ENCODE measurements at places on chromosomes 4 and X. TPM values are rescaled to one million over a fixed set of nuclear protein-coding genes. Genes with fewer than 3 reads are reported as not detected.

The SFRP2 gene
- 38.2 TPM for total RNA-seq

The ZCCHC4 gene
- 8.4 TPM for total RNA-seq

The SLC34A2 gene
- not detected for total RNA-seq

The SMIM20 gene
- total RNA-seq, result 25.7 TPM

DNA sequence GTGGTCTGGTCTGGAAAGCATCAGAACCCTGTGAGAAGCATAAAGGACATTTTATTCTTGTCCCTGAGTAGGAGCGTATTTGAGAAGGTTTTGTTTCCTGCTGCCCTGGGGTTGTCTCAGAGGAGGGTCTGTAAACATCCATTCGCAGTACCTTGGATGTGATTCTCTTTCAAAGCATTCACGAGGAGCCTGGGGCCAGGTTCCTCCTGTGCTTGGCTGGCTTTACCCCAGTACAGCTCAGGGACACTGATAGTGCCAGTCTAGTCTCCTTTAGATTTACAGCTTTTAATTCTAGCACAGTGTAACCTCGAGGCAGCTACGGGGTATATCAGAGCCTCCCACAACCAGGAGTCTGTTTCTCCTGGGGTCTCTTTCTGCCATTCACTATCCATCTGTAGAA, 2.7 kb downstream of the CLRN2 start:
- no peak for DNase-seq

DNA sequence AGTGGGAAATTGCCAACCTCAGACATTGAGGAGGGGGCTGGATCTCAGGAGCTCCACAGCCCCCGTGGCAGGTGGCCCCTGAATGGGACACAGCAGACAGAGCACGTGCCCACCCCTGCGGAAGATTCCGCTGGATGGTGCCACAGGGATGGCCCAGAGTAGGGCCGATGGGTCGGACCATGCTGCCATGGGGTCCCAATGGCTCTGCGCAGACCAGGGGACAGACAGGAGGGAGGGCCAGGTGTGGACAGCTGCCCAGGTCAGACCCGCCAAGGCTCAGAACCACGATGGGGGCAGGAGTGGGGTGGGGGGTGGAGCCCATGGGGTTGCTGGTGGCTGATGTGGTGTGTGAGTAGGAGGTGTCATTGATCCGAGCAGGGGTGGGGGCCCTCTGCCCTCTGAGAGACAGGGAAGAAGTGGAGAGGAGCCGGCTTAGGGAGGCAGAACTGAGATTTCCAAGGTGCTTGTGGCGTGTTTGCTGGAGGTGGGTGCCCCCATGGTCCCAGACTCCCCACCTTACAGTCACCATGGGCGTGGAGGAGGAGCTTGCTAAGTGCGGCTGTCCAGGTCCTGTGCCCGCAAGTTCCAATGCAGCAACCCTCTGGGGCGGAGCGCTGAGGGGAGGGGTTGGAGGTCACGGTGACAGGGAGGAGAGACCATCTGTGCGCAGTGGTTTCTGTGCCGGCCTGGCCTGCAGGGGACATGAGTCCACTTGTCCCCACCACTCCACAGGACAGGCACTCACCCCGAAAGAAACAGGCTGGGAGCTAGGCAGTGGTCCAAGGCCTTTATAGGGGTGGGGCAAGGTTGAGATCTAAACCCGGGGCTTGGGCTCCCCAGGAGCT, 12.9 kb downstream of the SH3TC1 start:
- DNase-seq, result no peak

- no peak for DNase-seq
These were observed 45.1 kb downstream of the UGT2A2 start for GRCh38 chr4:69594382-69594781.

DNA sequence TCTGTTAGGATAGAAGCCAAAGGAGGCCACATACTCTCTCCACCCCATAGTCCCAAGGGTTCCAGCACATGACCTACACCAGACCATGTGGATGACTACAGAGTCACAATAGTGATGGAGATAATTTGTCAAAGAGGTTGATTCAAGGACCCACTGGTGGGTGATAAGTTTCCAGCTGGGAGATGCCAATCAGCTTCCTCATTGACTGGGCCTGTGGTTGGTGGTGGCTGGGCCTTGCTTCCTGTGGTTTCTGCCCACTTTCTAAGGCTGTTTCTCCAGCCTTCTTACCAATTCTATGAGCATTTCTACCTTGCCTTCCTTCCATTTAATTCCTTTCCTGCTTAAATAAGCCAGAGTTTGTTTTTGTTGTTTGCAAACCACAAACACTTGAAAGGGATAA, 95.5 kb upstream of the CPEB2 start:
- no peak for DNase-seq

DNA sequence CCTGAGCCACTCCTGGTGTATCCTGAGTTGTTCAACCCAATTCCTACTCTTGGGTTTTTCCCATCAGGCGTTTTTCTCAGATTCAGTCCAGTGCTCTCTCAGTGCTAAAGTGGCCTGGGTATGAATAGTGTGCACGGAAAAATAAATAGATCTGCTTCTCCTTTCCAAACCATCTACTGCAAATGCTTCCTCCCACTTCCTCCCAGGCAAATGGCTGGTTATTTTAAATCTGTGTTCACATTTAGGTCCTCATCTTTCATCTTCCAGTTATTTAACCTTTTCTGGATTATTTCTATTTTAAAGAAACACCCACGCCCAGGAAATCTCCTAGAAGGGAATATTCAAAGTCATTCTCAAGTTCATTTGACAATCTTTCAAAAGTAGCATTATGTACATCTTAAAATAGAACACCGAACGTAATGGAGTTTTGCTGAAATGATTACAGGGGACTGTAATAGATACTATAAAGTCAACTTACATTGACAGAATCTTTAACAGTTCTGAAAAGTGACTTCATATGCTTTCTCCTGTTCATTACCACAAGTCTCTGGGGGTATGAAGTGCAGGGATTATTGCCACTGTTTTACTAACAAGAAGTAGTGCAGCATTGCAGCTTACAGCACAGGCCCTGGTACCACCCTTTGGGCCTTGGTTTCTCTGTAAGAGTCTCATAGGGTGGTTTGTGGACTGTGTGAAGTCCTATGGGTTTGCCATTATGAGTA, 66.3 kb downstream of the MED28 start:
- DNase-seq, result no peak

GRCh38 chrX:16202943-16203342, 35.7 kb downstream of the MAGEB17 start:
- no peak for DNase-seq

All from mesenteric fat pad (tissue), 1 donor.